ENCODE measurements at places on chromosomes 12 and 14.

DNA sequence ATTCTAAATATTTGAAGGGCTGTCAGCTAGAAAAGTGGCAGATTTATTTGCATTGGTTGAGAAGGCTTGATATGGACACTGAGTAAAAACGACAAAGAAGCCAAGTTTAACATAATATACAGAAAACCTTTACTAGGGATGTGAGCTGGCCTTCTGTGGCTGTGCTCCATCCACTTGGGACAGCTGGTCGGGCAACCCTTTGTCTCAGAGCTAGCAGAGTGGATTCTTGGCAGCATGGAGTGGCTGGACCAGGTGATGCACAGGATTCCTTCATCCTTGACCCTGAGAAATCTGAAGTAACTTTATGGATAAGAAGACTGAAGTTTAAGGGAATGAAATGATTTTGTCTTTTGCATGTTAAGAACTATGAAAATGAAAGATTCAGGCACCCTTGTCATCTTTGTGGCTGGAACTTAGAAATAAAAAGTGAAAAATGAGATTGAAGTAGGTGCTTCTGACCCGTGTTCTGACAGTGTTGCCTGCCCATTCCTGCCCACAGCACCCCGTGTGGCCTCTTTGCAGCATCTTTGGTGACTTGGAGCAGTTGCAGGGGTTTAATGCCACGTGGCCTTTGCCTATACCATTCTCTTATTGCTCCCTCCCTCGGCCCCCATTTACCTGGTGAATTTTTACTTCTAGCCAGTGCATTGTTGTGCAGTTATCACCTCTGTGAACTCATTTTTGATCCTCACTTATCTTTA is 32.6 kb downstream of the PELI2 start:
- no peak for DNase-seq

- no peak for DNase-seq
Measured at GRCh38 chr14:84252706-84253105, 1277.2 kb upstream of the FLRT2 start.

DNA sequence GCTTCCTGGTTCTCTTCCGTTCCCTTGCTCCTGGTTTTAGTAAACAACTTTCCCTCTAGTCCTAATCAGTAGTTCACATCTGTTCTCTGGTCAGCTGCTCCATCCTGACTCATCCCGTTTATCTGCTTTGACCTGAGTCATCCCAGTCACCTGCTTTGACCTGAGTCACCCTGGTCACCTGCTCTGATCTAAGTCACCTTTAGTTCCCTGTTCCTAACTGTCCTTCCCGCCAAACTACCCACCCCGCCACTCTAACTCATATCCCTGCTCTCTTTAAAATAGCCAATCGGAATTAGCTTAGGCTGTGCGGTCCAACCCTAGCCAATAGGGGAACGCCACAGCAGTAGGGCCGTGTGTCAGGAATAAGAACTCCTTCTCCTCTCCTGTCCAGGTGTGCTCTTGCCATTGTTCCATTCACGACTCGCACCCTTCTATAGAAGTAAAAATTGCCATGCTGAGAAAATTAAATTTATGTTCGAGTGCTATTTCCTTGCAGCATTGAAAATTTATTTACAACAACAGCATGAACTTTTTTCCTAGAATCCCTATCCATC is 3.1 kb upstream of the ANKRD33 start:
- no peak for DNase-seq

DNA sequence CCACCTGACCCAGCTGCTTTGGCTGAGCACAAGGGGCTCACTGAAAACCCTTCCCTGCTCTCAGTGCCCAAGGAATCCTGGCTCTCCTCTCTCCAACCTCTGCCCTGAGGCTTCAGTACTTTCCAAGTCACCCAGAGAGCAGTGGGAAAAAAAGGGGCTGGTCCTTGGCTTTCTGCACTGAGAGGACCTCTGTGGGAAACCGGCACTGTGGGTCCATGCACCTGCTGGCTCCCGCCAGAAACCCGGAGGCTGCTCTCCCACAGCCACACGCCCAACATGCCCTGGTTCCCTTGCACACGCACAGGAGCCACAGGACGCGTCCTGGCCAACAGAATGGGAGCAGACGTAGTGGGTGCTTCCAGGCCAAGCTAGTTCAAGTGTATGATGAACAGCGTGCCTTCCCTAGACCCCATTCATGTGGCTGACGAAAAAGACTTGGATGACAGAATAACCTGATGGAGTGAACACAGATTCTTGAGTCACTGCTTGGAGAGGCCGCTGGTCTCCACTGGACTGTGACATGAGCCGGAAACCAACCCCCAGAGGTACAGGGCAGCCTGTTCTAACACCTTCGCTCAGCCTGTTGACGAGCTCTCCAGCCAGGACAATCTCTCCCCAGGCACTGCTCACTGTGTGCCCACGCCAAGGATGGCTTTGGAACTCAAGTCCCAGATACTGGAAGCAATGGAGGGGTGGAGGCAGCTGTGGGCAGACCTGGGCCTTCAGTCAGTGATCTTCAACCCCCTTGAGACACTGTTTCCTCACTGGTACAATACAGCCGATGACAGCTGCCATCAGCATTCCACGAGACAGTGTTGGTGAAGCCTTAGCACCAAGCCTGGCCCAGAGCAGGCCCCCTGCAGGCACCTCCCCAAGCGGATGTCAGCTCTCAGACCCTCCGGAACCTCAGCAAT is 87.7 kb downstream of the ITPK1 start:
- no peak for DNase-seq

DNA sequence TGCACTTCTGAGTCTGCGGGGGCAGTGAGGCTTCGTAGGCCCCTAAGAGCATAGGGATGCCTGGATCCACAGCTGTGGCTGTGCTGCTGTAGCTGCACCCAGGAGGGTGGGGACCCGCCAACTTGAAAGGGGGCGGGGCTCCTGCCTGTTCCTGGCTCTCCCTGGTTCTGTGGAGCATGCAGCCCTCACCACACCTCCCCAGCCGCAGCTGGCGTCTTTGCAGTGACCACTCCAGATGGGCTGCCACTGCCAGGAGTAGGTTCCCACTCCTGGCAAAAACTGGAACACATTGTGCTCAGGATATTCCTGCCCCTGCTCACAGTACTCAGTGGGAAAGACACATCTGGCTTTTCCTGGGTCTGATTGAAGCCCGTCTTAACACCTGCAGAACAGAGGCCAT is 35.8 kb downstream of the TIMELESS start:
- no peak for DNase-seq

DNA sequence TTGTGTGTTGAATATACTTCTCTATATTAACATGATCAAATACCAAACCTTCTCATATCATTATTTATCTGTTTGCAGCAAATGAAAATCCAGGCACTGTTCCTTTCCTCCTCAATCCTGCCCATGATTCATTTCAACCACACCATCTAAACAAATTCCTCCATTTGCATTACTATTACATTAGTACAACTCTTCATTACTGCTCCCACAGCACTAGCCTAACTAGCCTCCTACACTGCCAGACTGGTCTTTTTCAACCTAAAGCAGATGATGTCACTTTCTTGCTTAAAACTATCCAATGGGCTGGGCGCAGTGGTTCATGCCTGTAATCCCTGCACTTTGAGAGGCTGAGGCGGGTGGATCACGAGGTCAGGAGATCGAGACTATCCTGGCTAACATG is 117.3 kb upstream of the MYF6 start:
- no peak for DNase-seq

DNA sequence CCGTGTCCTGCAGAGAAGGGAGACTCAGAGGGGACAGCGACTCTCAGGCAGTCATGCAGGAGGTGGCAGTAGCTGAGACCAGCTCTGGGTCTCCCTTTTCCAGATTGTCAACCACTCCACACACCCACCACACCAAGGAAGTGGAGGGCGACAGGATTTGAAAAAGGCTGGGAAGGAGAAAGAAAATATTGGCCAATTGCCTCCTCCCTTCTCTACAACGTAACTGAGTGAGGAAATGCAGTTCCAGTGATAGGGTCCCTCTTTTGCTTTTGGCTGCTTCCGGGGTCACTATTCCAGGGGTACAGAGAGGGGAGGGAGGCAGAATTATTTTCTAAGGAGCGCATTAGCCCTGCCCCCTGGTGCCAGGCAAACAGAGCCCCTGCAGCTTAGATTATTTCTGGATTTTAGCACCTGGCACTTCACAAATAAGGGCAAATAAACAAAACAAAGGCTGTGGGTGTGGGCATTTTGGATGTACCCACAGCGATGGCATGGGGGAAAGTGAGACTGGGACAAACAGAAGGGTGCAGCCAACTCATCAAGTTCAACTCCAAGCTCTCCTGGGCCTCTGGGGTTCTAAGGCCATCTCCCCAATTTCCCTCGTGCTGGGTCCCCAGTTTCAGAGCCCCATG is 20.4 kb downstream of the ASB2 start:
- no peak for DNase-seq

DNA sequence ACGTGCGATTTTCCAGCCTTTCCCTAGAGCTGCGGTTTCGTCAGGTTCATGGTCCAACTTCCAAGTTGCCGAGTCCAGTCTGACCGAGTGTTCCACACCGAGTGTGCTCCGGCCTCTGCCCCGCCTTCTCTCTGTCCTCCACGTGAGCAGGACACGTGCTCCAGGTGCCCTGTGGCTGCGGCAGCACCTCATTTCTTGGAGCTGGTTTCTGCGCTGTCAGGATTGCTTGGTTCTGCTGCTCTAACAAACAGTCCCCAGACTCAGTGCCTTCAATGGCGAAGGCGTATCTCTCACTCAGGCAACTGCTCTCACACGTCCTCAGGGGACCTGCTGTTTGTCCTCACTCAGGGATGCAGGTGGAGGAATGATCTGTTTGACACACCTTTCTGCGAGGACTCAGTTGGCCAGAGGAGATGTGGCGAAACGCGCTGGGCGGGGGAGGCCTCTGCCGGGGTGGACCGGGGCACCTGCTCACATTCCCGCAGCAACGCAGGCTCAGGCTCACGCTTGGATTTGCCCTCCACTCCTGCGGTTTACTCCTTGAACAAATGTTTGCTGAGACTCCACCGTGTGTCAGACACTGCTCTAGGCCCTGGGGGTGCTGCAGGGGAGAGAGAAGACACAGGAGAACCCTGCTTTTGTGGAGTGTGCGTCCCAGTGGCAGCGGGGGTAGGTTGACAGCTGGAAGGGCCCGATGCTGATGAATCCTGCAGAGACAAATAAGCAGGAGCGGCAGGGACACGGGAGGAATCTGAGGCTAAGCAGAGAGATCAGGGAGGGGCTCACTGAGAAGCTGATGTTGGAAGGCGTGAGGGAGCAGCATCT is 63.4 kb upstream of the FBRSL1 start:
- no peak for DNase-seq

DNA sequence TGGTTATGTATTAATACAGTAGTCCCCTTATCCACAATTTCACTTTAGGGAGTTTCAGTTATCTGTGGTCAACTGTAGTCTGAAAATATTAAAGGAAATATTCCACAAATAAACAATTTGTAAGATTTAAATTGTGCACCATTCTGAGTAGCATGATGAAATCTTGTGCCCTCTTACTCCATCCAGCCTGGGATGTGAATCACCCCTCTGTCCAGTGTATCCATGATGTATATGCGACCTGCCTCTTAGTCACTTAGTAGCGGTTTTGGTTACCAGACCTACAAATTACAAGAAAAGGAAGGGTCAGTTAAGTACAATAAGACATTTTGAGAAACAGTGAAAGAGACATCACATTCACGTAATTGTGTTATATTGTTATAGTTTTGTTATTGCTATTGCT is 39.9 kb upstream of the MDGA2 start:
- DNase-seq, result no peak

GRCh38 chr14:88967299-88967698 is 142.8 kb downstream of the TTC8 start:
- no peak for DNase-seq

- DNase-seq, result no peak
Measured at GRCh38 chr12:94534774-94535509, 75.3 kb upstream of the CEP83 start.

DNA sequence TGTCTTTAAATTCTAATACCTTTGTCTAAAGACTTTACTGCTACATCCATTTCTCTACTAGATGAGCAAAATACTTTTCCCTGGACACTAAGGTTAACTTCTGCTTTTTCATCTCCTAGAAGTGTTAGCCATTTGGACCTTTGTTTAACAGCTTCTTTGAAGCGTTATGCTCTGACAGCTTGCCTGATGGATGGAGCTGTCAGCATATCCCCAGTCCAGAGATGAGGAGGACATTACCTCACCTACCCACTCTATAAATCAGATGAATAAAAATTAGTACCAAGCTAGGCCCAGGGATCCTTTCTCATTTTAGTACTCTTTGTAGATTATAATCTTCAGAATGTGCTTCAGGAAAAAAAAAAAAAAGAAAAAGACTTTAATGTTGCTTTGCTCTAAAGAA is 222.7 kb downstream of the PELI2 start:
- DNase-seq, result no peak

GRCh38 chr14:94412671-94413638 is 24.6 kb upstream of the SERPINA1 start:
- DNase-seq, result peak; percentile 33

- DNase-seq, result no peak
Measured at GRCh38 chr12:67077617-67078016, 191.5 kb upstream of the CAND1 start.

DNA sequence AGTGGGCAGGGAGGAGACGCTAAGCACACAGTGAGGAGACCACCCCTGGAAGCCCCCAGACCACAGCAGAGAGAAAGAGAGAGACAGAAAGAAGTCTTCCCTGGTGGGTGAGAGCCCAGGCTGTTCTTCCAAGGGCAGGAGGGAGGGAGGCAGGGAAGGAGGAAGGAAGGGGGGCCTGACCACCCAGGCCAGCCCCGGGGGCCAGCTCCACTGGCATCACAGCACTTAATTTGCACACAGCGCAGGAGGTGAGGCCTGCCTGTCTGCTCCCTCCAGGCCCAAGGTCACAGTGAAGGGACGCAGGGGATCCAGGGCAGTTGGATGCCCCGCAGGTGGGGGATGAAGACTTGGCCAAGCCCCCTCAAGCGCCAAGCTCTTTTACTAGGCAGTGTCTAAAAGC is 141.9 kb upstream of the C14orf180 start:
- no peak for DNase-seq

GRCh38 chr12:13369474-13370056 is 173.0 kb downstream of the EMP1 start:
- DNase-seq, result no peak

DNA sequence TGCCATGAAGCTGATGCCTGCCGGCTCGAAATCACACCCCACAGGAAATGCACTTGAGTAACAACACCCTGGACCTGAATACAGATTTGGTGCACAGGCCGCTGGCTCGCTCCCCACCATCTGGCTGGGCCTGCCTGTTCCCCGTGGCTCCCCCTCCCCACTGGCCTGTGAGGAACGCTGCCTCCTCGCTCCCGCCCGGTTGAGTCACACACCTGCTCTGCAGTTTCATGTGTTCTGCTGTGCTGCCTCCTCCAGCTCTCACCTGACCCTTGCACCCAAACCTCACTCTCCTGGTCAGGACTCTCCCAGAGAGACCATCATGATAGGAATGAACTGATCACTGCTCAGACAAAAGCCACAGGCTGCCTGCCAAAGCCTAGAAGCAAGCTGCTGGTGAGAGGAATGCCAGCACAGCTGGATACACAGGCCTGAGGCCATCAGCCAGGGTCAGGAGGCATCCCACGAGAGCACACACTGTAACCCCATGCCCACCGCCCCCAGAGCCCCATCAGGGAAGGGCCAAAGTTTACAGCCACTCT is 3.8 kb upstream of the SIVA1 start:
- DNase-seq, result no peak

- no peak for DNase-seq
Measured at GRCh38 chr14:56724013-56724412, 86.3 kb downstream of the OTX2 start.

- peak; percentile 23 for DNase-seq
Measured at GRCh38 chr12:51536159-51536558, 54.9 kb upstream of the SCN8A start.

- DNase-seq, result peak; percentile 74
Measured at GRCh38 chr14:34356264-34356654, 105.8 kb downstream of the SPTSSA start.

GRCh38 chr12:64669270-64669842 is 59.1 kb downstream of the RASSF3 start:
- peak; percentile 69 for DNase-seq

- no peak for DNase-seq
Measured at GRCh38 chr14:88505621-88506020, 49.2 kb downstream of the PTPN21 start.
